ENCODE measurements at places on chromosomes 4 and X.

GRCh38 chr4:2932321-2932950 lies 30.8 kb downstream of the NOP14 start:
- no peak for DNase-seq

DNA sequence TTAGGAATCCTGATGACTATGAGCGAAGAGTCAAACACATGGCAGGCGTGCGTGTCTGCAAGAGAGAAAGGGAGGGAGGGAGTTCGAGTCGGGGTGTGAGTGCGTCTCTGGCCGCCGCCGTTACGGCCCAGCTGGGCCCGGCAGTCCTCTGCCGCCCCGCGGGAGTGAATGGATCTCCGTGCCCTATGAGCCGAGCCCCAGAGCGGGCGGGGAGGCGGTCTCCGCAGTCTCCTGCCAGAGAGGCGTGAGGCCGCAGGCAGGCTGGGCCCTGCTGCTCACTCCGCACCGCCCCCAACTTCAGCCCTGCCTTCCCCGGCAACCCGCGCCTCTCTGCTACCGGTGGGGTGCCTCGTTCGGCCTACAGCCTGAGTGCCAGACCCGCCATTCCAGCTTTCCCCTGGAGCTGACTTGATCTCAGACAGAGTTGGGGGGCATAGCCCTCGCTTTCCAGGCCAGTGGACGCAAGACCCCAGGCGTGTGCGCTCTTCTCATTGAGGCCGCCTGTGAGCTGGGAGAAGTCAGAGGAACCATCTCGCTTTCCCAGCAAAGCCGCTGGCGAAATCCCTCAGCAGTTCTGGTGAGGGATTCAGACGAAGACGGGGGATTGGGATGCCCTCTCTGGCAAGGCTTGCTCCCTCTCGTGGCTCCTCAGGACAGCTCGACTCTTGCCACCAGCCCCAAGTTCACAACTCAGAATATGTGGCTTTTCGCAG lies 1.4 kb downstream of the SLC16A2 start:
- no peak for DNase-seq

DNA sequence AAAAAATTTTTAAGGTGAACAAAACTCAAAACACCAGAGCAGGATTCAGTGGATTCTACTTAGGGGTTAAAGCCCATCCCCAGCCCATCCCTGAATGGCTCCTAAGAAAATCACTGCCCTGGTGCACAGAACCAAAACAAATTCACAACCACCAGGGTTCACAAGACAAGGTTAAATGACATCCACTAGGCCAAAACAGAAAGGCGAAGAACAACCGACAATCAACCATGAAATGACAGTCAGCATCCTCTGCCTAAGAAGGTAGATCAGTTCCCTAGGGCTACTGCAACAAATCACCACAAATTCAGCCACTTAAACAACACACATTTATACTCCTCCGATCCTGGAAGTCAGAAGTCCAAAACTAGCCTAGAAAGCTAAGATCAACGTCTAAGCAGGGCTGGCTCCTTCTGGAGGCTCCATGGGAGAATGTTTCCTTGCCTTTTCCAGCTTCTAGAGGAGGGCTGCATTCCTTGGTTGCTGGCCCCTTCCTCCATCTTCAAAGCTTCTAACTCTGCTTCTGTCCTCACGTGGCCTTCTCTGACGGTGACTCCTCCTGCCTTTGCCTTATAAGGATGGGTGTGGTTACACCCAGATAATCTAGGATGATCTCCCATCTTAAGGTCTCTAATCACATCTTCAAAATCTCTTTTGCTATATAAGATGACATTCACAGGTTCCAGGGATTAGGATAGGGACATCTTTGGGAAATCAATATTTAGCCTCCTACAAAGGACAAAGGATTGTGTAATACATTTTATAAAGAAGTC lies 1.8 kb downstream of the CCNQ start:
- DNase-seq = no peak

- DNase-seq = no peak
Measured at GRCh38 chr4:88744609-88745008, 47.0 kb upstream of the NAP1L5 start.

- DNase-seq = no peak
Measured at GRCh38 chrX:113315927-113316326, 475.3 kb upstream of the AMOT start.

- DNase-seq = no peak
Measured at GRCh38 chr4:174707051-174707676, 121.9 kb downstream of the GLRA3 start.

- no peak for DNase-seq
Measured at GRCh38 chrX:66638591-66639500, at the start of gene EDA2R. TSS of gene EDA2R (minus strand) at chrX:66639078. CDS start at chrX:66616020, 23,058 bp downstream.

- DNase-seq = no peak
Measured at GRCh38 chrX:21853578-21853977, 2.2 kb upstream of the YY2 start.

GRCh38 chr4:152634110-152634760 lies 45.6 kb downstream of the TMEM154 start:
- no peak for DNase-seq

DNA sequence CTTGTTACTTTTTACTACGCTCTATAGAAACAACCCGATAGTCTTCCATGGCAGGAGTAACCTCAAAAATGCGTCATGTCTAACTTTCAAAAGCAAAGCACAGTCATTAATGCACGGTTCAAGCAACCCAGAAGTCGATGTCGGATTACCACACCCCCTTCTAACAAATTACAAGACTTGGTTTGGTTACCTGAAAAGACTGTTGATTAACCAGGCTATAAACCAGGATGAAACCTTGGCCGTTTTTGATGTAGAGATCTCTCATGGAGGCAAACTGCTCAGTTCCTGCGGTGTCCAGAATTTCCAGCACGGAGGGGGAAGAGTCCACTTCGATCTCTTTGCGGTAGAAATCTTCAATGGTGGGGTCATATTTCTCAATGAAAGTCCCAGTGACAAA lies 2.4 kb downstream of the RAP2C start:
- DNase-seq = no peak

DNA sequence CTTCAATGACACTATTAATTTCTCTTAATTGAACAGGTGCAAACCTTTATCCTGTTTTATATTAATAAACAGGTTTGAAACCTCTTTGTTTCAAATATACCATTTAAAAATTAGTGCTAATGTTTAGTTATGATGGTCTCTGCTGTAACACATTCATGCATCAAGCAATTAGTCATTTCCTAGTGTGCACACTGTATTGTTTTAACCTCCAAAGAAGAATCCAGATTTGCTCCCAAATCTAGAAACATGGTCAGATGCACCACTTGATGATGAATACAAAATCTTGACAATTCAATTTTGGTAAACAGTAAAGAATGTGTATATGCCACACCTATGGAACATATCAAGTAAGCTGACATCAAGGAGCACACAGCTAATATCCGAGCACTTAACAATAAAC lies 157.1 kb downstream of the TRIML1 start:
- no peak for DNase-seq

DNA sequence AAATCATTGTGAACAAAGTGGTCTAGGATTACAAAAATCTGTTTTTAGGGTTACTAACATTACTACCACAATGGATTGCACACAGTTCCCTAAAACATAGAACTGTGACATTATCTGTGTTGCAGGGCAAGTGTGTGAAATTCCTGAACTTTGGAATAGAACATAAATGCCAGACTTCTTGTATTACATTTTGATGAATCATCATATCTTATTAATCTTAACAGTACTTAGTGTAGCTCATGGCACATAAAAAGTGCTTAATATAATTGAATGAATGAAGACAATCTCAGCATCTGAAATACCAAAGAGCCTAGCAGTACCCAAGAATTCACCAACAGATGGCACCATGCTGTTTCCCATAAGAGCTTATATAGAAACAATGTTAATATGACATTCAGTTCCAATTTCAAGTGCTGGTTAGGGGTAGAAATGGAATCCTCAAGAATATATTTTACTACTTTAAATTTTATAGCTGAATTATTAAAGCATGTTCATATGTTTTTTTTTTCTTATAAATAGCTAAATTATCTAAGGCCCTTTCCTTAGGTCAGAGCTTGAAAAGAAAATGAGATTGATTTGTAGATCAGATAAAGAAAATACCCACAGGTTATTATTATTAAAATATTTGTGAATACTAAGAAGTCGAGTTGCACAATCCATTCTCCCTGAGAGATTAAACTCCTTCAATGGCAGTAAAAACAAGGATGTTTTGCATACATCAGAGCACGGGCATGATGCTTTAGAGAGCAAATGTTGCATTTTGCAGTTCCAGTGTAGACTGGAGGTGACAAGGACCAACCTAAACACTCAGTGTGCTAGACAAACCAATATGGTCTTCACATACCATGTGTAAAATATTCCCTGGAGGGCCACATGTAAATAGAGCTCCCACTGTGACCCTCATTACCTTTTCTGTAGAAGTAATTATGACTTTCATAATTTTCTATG lies 25.7 kb upstream of the SHISA3 start:
- DNase-seq = no peak

- DNase-seq = no peak
Measured at GRCh38 chr4:31283679-31284078, 563.5 kb downstream of the PCDH7 start.

GRCh38 chr4:109942292-109942926 lies 29.7 kb downstream of the EGF start:
- no peak for DNase-seq

GRCh38 chr4:152565333-152565732 lies 29.4 kb upstream of the FBXW7 start:
- no peak for DNase-seq

GRCh38 chrX:16997313-16997712 lies 50.9 kb downstream of the REPS2 start:
- DNase-seq = no peak

- no peak for DNase-seq
Measured at GRCh38 chrX:82848111-82848510, 660.0 kb upstream of the POU3F4 start.

DNA sequence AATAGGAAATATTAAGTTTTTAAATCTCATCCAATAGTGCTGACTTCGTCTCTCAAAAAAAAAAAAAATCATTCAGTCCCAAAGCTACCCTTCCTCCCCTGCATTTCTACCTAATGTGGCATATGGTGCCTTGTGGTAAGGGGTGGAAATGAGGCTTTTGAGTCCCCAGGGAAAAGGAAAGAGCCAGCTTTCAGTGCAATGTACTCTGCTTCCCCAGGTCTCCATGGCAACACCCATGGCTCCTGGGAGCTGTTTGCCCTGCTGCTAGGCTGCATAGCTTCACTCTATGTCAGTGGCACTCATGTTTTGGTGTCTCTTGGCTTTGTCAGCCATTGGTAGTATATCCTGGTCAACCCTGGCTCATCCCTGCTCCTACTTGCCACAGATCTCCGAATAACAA lies 175.9 kb downstream of the SLC39A8 start:
- DNase-seq = no peak

DNA sequence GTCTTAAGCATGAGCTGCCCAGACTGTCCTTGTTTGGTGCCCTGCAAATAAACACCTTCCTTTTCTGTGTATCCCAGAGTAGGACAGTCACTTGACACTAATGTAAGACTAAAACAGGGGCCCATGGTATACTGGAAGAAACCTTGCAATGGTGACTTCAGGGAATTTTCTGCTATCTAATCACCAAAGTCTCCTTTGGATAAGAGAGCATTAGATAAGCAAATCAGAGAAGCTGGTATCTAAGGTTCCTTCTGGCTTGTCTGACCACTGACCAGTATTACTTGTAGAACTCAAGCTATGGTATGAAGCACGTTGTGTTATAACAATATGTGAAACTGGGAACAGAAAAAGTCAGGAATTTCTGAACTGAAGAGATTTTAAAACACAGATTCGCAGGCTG lies 173.9 kb downstream of the COL25A1 start:
- DNase-seq = no peak

GRCh38 chr4:137529432-137529831 lies 2.9 kb downstream of the PCDH18 start:
- DNase-seq = no peak

DNA sequence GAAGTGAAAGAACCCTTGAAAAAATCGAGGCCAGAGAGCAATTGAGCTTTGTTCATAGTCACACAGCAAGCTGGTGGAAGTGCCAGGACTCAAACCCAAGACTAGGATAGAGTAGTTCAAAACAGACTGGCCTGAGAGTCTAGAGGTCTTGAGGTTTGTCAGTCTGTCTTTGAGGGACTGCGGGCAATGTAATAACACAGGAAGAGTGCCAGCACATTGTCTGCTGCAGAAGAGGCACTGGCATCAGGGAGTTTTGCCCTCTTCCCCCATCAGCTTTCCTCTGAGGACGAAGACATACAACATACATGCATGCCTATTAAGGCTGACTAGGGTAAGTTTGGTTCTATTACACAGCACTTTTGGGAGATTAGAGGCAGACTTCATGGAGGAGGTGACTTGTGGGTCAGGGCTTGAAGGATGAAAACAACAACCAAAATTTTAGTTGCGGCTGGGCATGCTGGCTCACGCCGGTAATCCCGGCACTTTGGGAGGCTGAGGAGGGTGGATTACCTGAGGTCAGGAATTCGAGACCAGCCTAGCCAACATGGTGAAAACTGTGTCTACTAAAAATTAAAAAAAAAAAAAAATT lies 64.1 kb upstream of the LAS1L start:
- no peak for DNase-seq

GRCh38 chr4:54942721-54943120 lies 182.7 kb downstream of the KDR start:
- DNase-seq = no peak

DNA sequence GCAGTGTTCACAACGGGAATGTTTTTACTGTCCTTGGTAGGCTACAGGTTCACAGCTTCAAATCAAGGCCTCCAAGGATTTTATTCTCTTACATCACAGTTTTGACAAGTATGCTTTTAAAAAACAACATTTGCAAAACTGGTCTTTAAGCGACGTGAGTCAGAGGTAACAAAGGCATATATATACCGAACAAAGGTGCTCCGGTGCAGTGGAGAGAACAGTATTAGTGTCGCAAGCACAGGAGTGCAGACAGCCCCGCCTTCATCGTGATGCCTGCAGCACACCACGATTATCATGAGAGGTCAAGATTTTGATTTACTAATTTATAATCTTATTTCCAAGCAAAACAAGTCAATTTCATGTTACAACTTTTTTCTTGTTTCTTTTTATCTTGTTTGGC lies 90.8 kb downstream of the GATB start:
- no peak for DNase-seq

DNA sequence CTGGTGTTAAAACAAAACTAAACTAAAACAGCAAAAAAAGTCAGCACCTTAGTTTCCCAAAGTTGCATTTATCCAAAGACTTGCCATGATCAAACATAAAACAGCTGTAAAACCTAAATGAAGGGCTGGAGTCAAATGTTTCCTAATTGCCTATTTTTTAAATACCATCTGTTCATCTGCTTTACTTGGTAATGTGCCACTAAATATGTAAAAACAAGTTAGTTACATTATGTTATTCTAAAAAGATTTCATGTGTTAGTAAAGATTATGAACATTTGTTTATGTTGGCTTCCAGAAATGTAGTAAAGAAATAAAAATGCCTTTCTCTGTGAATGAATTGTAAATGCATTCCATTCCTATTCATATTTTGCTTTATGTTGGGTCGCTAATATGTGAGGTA lies 977.8 kb downstream of the FSTL5 start:
- no peak for DNase-seq
